NCI-H460 (cell line): ENCODE measurements at places on chromosomes 2 and 18.

DNA sequence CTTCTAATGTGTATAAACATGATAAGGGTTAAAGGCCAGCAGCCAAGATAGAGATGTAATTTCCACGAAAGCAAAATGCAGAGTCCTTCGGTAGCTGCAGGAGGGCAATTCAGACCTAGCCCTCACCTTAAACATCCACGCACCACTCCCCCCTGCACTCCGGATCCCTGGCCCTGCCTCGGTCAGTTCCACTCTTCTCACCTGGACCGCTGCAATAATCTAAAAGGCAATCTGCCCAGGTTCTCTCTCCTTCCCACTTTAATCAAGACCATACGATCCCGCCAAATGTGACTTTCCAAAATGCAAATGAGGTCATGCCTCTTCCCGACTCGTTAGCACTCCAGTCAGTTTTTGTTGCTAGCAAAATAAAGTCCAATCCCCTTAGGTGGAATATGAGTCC lies 485.2 kb downstream of the EIPR1 start:
- no peak for DNase-seq

- DNase-seq: no peak
Observed at GRCh38 chr2:240358080-240358479, 77.4 kb upstream of the GPC1 start.

GRCh38 chr2:144579556-144579955 lies 59.6 kb upstream of the ZEB2 start:
- no peak for DNase-seq

DNA sequence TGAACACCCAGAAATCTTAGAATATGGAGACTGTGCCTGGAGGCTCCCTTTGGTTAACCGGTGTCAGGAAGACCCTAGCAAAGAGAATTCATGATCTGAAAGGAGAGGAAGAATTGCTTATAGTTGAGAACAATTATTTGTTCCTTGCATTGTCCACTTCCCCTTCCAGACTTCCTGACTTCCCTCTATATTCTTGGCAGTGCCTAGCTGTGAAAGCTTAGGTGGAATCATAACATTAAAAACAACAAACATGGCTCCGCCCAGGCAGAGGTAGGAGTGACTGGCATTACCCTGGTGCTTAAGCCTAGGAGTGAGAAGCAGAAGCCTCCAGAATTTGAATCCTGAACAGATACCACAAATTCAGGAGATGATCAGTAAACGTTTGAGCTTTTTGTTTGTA lies 1.9 kb downstream of the TTL start:
- DNase-seq: no peak

DNA sequence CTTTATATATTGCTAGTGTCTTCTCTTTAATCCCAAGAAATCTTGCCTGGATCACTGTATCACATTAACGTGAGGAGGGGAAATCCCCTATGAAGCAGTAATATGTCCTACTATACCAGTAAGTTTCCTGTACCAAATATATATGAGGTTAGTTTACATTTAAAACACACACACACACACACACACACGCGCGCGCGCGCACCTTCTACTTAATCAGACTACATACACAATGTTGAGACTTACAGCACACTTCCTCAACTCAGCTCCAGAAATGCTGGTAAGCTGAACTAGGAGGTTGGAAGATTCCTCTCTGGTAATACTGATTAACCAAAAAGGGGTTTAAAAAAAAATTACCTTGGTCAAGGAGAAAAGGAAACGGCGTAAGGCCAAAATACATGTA lies 49.3 kb downstream of the USP34 start:
- no peak for DNase-seq

DNA sequence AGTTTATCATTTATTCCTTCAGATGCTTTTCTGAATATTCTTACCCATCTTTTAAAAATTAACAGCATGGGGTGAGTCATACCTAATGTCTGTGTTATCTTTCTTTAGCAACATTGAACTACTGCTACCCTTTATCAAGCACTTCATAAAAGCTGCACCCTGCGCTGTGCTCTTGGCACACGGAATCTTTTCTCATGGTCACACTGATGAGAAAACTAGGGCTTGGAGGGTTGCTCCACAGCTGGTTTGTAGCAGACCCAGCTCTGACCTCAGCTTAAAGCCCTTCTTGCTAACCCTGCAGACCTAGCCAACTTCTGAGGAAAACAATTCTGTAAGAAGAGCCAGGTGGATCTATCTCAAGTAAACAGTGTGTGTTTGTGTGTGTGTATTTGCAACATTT lies 106.3 kb downstream of the RNF144A start:
- DNase-seq: no peak

DNA sequence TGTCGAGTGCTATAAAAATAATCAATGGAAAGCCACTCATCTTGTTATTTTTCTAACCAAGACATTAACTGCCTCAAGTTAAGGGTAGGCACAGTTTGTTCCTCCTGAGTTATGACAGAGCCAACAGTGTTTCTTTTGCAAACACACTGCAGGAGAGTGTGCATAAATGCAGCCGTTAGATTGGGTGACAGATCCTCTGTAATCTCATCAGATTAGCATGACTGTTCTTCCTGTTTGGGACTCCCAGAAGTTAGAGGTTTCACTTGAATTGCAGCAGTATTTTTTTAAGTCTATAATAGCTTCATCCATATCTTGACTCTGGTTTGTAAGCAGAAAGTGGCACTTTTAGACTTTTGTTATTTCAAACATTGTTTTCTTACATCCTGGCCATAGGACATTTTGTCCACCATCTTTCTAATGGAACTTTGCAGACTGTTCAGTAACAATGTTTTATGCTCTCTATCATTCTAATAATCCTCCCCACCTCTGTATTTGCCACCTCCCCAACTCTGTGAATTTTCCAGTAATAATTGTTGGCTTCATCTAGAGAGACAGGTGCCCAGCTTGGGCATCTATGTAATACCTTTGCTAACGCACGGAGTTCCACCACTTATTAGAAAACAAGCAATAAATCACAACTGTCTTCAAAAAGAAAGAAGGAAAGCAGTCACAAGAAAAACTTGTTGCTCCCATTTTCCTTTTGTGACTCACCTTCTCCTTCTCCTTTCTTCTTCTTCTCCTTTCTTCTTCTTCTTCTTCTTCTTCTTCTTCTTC lies 560.0 kb downstream of the ADCYAP1 start:
- DNase-seq: no peak

DNA sequence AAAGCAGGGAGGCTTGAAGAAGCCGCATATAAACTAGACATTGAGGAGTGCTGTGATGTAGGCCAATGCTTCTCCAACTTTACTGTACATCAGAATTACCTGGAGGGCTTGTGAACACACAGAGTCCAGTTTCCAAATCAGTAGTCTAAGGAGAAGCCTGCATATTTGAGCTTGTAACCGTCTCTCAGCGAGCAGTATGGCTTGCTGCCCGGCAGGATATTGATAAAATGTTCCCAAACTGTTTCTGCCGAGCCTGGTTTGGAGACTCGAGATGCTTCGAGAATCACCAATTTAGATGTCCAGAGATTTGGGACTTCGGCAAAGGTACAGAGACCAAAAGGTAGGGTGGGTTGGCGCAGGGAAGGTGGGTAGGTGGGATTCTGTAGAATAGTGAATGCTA lies 11.0 kb upstream of the RAB31 start:
- no peak for DNase-seq

GRCh38 chr2:109331081-109331480 lies 202.1 kb downstream of the SH3RF3 start:
- no peak for DNase-seq

- DNase-seq: no peak
Observed at GRCh38 chr18:23353459-23353858, 99.6 kb upstream of the RIOK3 start.

- no peak for DNase-seq
Observed at GRCh38 chr2:181682026-181682789, 1.9 kb upstream of the NEUROD1 start.

- DNase-seq: no peak
Observed at GRCh38 chr2:230907361-230908091, 17.5 kb downstream of the GPR55 start.

DNA sequence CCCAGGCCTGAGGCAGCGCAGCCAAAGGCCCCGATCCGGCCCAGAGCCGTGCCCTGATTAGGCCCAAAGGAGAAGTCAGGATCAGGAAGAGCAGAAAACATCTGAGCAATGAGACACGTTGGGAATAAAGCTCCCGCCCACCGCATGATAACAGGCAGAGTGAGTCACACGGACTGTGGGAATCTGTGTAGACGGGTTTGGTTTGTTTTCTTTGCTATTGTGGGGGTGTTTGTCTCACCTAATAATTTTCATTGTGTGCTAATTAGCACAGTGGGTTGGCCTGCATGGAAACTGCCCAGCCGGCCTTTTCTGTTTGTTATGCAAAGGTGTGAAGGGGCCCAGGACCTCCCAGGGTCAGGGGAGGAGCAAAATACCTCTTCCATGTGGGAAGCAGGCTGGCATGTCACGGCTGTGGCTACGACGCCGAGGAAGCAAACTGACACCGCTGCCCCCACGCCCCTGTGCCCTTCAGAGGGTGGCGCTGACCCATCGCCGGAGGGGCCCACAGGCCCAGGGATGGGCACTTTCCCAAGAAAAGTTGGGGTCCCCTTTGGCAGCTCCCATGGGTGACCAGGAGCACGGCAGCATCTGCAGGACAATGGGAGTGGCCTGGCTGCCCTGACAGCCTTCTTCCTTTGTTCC lies 68.4 kb upstream of the CTDP1 start:
- DNase-seq: no peak

GRCh38 chr2:64951306-64951953 lies 37.8 kb upstream of the SLC1A4 start:
- no peak for DNase-seq

- peak; percentile 92 for DNase-seq
Observed at GRCh38 chr2:84807063-84807485, 73.8 kb downstream of the TRABD2A start.

DNA sequence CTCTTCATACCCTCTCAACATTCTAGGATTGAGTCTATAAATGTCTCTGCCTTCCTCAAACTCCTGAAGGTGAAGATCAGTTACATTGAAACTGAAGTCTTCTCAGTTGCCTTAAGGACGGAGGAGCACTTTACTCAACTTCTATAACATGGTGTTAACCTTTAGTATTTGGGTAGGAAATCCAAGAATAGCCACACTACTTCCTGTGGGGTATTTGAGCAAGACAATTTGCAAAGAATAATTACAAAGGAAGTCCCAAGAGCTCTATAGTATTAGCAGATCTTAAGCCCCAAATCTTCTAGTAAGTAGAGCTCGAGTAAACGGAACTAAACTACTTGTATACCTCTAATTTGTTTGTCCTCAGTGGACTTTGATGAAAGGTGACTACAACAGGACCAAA lies 80.9 kb downstream of the SP100 start:
- DNase-seq: no peak

DNA sequence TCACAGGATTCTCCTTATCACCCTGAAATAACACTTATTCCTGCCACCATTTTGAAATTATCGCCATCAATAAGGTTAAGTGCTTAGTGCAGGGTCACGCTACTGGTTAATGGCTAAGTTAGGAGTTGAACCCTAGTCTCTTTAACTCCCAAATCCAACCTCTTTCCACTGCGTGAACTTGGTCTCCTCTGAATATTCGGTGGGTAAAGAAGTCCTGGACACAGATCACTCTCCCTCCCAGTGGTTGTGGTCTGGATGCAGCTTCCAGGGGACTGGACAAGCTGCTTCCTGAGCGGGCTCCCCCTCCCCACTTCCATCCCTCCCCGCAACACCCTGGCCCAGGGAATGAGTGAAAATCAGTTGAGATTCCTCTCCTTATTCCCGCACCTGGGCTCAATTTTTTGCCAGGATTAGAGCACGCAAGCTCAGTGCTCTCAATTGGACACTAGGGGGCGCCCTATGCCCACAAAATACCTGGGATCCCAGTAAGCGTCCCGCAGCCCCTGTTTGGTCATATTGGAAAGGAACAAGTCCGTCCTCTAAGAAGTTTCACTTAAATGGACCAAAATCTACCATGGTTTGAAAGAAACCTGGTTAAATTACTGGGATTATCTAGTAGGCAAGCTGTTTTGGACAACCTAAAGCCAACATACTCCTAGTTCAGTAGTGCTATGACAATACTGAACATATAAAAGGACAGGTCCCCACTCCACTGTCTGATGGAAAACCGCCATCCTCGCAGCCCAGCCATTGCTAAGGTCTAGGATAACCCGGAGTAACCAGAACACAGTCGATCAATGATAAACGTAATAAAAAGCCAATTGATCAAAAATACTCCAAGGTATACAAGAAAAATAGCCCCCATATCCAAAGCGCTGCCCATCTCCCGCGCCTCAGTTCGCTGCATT lies 40.4 kb downstream of the DHRS9 start:
- peak; percentile 70 for DNase-seq

DNA sequence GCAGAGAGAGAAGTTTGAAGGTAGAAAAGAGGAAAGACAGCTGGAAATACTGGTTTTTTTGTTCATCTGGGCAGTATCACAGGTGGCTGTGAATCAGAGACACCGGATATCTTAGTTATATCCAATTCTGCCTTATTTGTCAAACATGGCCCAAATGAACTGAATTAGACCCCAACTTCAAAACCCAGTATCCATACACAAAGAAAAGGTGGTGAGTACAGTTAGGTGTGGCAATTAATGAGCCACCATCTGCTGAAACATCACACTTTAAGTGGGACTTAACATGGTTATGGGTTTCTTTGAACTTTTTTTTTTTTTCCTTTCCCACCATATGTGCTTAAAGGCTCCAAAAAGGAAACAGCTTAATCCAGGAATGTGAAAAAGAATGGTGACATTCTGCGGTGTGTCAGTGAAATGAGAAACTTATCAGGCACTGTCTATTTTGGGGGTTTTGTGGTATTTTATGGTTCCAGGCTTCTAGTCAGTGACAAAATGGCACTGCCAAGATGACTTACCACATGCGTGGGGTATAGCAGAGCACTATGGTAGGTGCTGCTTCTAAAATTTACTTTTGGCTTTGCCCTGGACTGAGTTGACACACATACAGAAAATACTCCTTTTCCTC lies 5.0 kb upstream of the TMEM178A start:
- no peak for DNase-seq

DNA sequence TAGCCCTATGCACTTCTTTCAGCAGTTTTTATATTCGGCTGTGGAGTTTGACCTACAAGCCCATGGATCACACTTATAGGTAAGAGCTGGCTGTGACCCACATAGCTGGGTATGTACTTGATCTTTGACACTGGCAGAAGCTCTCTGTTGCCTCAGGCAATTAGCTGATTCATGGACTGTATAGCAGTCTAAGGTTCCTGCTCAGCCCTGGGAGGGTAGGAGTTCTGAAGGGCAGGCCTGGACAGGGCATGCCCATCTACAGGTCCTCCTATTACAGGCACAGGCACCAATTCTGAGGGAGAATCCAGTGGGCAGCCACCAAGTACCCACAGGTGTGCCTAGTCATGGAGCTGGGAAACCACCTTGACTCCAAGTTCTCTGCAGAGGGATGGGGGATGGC lies 301.8 kb upstream of the GALNT5 start:
- DNase-seq: no peak
